T-helper 2 cell treated with Interferon-gamma antibody and Interleukin-4, amounts not matched to agents 5 μg/mL and 100 μg/mL, for 36 hours (primary cell): ENCODE measurements at places on chromosomes 12 and 14.

GRCh38 chr12:104355630-104356029 is 52.1 kb downstream of the EID3 start:
- peaks cover 5% of the 10 kb centered on the region for H3K4me1 ChIP-seq
- H3K27ac ChIP-seq = no peak overlapping the region
- no peak overlapping the region for H3K4me3 ChIP-seq

DNA sequence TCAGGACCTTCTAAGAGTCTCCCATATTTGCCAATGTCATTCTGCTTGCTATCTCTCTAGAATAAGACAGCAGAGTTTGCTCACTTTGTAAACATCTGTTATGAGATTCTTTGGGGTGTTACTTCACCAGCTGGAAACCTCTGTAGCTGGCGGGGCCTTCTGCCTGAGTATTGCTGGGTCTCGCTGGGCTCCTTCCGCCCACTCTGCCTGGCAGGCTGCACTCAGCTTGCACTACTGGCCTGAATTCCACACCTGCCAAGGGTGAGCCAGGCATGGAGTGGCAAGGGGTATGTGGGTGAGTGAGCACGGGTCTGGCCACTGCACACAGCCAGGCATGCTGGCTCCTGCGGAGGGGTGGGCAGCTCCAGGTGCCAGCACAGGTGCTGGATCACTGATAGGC is 267.3 kb upstream of the PDE3A start:
- no peak for DNase-seq
- H3K4me1 ChIP-seq = no peaks in the 10 kb centered on the region
- no peaks in the 10 kb centered on the region for H3K27me3 ChIP-seq
- H3K36me3 ChIP-seq = no peaks in the 10 kb centered on the region
- no peak overlapping the region for H3K4me3 ChIP-seq

DNA sequence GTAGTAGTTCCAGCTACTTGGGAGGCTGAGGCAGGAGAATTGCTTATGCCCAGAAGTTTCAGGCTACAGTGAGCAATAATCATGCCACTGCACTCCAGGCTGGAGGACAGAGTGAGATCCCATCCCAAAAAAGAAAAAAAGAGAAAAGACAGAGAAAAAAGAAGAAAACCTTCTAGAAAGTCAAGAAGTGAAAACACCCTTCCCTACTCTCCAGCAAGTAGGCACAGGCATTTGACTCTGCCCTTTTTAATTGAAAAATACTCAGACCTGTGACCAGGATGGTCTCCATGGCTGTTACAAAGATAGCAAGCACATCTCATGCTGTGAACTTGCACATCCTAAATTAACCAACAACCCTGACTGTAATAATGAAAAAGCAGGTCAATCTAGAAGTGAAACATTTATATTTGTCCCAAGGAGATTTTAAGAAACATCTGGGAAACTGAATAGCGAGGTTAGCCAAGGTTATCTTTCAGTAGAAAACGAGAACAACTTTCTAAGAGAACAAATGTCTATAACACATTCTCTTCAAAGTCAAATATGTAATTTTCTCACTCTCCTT is 2.0 kb downstream of the TMTC1 start:
- peaks cover 10% of the 10 kb centered on the region for H3K4me1 ChIP-seq
- no peaks in the 10 kb centered on the region for H3K36me3 ChIP-seq
- H3K27me3 ChIP-seq = peaks cover 45% of the 10 kb centered on the region
- no peak overlapping the region for H3K27ac ChIP-seq
- peak overlapping the region; percentile 71 for H3K4me3 ChIP-seq

DNA sequence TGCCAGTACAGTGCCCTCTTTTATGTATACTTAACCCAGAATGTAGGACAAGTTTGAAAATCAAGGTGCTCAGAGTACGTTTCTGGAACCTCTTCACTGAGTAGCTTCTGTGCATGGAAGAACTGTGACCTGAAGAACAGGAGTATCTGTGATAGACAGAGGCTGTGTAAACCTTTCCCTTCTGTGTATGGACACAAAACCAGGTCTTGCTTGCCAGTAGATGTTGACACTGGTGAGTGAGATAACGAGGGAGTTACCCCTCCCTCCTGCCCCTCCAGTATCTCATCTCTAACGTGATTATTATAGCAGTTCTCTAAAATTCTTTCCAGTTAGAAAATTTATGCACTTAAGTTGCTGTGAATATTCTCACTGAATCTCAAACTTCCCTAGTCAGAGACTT is 170.8 kb downstream of the RPL10L start:
- no peak overlapping the region for H3K4me3 ChIP-seq
- no peaks in the 10 kb centered on the region for H3K27me3 ChIP-seq
- no peak overlapping the region for H3K27ac ChIP-seq
- DNase-seq = no peak
- no peaks in the 10 kb centered on the region for H3K4me1 ChIP-seq
- H3K36me3 ChIP-seq = no peaks in the 10 kb centered on the region

GRCh38 chr12:32307326-32307725 is 92.0 kb upstream of the FGD4 start:
- H3K4me1 ChIP-seq = peaks cover 2% of the 10 kb centered on the region
- H3K36me3 ChIP-seq = no peaks in the 10 kb centered on the region
- H3K27ac ChIP-seq = no peak overlapping the region
- no peak overlapping the region for H3K4me3 ChIP-seq

DNA sequence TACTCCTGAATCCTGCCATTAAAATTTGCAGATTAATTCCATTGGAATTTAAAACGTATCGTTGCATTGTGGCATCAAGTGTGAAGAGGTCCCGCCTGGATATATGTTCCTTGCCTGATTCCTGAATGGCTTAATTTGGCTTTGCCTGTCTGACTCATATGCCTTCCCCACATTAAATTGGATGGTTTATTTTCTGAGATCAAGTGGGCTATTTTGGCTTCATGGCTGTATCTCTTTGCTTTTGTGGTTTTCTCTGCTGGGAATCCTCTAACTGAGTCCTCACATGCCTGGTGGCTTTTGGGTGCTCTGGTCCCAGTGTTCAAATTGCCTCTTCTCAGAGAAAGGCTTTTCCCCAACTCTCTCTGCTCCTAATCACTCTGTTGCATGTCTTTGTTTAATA is 127.9 kb upstream of the DYRK2 start:
- no peaks in the 10 kb centered on the region for H3K36me3 ChIP-seq
- no peak overlapping the region for H3K27ac ChIP-seq
- H3K27me3 ChIP-seq = peaks cover 17% of the 10 kb centered on the region
- H3K4me1 ChIP-seq = peaks cover 14% of the 10 kb centered on the region

GRCh38 chr14:92747701-92748258 is 647 bp downstream of the LGMN start:
- DNase-seq = no peak
- H3K4me1 ChIP-seq = peaks cover 21% of the 10 kb centered on the region
- peak overlapping the region; percentile 72 for H3K4me3 ChIP-seq
- peaks cover 68% of the 10 kb centered on the region for H3K27me3 ChIP-seq
- H3K36me3 ChIP-seq = peaks cover 1% of the 10 kb centered on the region

DNA sequence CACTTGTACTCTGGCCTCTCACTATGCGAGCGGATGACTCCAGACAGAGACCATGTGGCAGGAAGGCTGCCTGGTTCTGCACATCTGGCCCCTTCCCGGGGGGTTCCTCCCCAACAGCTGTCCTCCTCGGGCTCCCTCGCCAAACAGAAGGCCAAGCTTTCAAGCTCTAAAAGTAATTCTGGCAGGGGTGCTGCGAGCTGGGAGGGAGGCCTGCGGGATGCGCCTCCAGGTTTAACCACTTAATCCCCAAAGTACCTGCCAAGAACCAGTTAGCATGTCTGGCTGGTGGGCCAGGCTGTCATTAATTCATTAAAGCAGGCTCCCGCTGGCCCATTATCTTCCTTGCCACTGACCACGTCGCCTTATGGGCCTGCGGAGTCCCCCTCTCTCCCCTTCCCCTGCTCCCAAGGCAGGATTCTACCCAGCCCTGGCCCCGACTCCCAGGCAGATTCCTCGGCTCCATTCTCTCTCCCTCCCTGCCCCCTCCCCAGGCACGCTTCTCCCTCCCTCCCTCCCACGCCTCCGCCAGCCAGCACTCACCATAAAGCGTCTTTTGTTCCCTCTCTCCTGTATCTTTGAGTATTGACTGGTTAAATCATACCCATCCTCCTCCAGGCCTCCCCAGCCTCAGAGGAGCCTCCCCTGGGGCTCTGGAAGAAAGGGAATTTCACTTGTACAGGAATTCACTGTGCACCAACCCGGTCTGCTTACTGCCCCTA is 4.9 kb downstream of the HRK start:
- H3K4me3 ChIP-seq = no peak overlapping the region
- no peaks in the 10 kb centered on the region for H3K36me3 ChIP-seq
- no peak overlapping the region for H3K27ac ChIP-seq
- DNase-seq = no peak
- peaks cover 59% of the 10 kb centered on the region for H3K27me3 ChIP-seq
- peaks cover 12% of the 10 kb centered on the region for H3K4me1 ChIP-seq

GRCh38 chr12:9617124-9617523 is 9.4 kb upstream of the KLRB1 start:
- peaks cover 48% of the 10 kb centered on the region for H3K4me1 ChIP-seq
- peaks cover 28% of the 10 kb centered on the region for H3K36me3 ChIP-seq
- no peak overlapping the region for H3K4me3 ChIP-seq
- DNase-seq = no peak

- peaks cover 18% of the 10 kb centered on the region for H3K4me1 ChIP-seq
- peak; percentile 54 for DNase-seq
- no peaks in the 10 kb centered on the region for H3K27me3 ChIP-seq
- peak overlapping the region; percentile 39 for H3K4me3 ChIP-seq
- peaks cover 18% of the 10 kb centered on the region for H3K36me3 ChIP-seq
Observed at GRCh38 chr12:55724226-55724939, 4.2 kb downstream of the RDH5 start.
